Caco-2 (cell line): ENCODE measurements at places on chromosomes 1 and 21.
A peak's percentile ranks its signal among the peaks of the same experiment; 100 is the strongest.

- DNase-seq: no peak
Observed at GRCh38 chr1:92563457-92564216, 76.9 kb upstream of the GFI1 start.

GRCh38 chr1:180501865-180502360, 464 bp downstream of the ACBD6 start:
- peak; percentile 79 for DNase-seq

GRCh38 chr1:208183977-208184911, 59.9 kb downstream of the PLXNA2 start:
- peak; percentile 66 for DNase-seq

- no peak for DNase-seq
Observed at GRCh38 chr21:16040601-16041000, 310.8 kb downstream of the USP25 start.

DNA sequence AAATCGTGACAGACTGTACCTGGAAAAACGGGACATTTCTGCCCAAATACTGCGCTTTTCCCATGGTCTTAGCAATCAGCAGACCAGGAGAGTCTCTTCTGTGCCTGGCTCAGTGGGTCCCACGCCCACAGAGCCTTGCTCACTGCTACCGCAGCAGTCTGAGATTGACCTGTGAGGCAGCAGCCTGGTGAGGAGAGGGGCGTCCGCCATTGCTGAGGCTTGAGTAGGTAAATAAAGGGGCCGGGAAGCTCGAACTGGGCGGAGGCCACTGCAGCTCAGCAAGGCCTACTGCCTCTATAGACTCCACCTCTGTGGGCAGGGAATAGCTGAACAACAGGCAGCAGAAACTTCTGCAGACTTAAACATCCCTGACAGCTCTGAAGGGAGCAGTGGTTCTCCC, 203.1 kb downstream of the DENND1B start:
- DNase-seq: no peak

GRCh38 chr1:167676916-167677848, 44.6 kb upstream of the MPZL1 start:
- DNase-seq: no peak

DNA sequence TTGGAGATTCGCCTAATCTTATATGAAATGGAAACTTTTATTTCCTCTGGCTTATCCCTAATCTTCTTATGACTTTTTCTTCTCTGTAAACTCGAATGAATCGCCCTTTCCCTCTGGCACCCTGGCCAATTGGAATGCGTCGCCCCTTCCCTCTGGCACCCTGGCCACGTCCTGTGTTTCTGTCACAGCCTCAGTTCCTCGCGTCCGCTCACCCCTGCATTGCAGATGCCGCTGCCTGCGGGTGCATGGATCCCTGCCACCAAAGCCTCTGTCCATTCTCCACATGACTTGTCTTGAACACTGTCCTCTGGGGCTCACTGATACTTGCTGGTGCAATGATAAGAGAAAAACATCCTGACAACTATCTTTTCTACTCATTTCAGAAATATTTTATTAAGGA, 104.6 kb downstream of the ADARB1 start:
- DNase-seq: no peak

DNA sequence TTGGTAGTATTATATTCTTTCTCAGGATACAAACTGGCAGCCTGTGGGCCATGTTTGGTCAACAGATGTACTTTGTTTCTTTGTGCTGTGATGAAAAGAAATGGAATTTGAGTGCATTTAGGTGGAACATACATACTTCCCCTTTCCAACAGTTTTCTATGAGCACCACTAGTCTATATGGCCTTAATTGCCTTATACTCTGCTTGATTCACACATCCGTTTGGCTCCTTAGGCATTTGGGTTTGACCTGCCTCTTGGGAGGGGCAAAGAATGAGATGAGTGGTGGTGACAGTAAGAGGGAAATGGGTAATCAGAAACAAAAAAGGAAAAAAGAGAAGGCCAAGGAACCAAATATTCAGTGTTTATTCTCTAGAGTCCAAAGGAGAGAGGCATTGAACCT, 17.0 kb downstream of the CFAP126 start:
- DNase-seq: no peak

GRCh38 chr21:43286196-43286595, 117.4 kb downstream of the CRYAA start:
- no peak for DNase-seq

DNA sequence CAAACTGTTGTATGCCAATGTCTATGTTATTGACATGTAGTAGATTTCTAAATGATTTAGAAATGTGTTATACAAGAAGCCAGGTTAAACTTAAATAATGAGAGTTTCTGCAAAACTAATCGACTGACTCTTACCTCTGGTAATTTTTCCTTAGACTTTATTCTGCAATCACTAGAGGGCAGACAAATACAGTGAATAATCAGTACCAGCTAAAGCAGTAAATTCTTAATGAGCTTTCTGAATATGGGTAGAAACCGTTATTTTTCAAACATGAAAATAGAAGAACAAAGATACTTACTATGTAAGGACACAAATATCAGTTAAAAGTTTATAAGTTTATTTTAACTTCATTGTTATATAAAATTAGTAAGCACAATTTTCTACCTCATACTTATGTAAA, 97.9 kb upstream of the RGS1 start:
- DNase-seq: no peak

- DNase-seq: no peak
Observed at GRCh38 chr21:29053656-29054055, 19.8 kb downstream of the CCT8 start.

- no peak for DNase-seq
Observed at GRCh38 chr1:116466810-116467557, 93.9 kb downstream of the ATP1A1 start.

GRCh38 chr1:175725684-175726083, 17.7 kb downstream of the TNR start:
- DNase-seq: peak; percentile 55

GRCh38 chr21:14308234-14308633, 74.7 kb downstream of the HSPA13 start:
- DNase-seq: no peak

DNA sequence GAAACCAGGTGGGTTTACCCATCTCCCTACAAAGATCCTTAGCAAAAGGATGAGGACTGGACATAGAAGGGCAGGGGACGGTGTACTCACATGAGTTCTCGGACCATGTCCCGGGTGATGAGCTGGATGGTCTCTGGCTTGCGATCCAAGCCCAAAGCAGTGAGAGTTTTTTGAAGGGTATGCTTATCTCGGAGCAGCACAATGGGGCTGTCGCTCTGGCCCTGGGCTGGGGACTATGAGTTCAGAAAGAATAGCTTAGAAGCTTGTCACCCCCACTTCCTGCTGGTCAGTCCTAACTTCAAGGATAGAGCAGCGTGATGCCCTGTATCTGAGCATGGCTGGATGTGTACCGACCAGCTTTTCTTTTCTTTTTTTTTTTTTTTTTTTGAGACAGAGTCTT, 9.6 kb downstream of the CFAP45 start:
- DNase-seq: no peak

- DNase-seq: no peak
Observed at GRCh38 chr1:86218859-86219258, 62.3 kb upstream of the COL24A1 start.

DNA sequence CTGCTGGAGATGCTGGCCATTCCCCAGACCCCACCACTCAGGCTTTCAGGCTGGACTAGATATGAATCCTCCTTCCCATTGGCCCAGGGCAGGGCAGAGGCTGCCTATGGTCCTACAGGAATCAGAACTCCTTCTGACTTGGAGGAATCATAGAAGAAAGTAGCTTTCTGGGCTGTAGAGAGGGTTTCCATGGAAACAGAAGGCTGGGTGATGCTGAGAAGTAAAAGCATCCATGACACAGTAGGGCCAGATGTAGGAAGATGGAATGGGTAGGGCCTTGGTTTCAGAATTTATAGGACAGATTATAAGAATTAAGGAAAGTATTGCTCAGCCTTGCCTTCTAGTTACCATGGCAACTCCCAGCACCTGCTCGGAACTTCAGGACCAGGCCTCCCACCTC, 9.0 kb downstream of the NT5C1A start:
- no peak for DNase-seq

DNA sequence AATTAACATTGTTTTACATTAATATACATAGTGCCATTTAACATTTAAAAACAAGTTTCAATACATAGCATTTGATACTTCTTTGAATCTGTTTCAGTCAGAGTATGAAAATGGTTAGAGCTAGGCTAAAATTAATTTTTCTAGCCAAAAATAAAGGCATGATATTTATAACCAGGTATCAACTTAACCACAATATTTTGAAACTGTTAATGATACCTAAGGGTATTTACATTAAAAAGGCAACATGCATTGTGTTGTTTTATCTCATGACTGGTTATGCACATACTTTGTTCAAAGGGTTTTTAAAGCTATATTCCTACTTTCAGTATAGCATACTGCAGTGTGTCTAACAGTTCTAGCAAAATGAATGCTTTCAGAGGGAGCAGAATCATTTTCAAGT, 130.0 kb downstream of the HS2ST1 start:
- no peak for DNase-seq

DNA sequence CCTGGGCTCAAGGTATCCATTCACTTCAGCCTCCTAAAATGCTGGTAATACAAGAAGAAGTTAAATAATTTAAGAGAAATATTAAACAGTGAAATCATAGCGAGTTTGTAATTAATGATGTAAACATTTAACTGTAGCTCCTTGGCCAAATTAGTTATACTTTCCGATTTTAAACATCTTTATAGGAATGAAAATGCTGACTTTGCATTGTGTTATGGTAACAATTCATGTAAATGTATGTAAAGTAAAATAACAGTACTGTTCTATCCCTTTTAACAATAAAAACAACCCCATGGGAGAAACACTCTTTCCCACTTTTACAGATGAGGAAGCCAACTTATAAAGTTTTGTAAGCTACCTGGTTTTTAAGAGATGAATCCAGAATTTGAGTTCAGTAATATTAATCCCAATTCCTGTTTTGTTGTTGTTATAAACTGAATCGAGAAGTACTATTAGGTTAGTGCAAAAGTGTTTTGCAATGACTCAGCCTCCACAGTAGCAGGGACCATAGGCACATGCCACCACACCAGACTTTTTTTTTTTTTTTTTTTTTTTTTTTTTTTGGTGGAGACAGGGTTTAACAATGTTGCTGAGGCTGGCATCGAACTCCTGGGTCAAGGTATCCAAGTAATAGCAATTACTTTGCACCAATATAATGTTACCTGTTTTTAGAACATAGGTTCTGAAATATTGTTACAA, 1360.4 kb downstream of the BRINP3 start:
- no peak for DNase-seq

GRCh38 chr1:97144527-97144926, 422.9 kb downstream of the PTBP2 start:
- DNase-seq: no peak

GRCh38 chr21:42299324-42300044, 15.7 kb downstream of the TFF3 start:
- DNase-seq: no peak

DNA sequence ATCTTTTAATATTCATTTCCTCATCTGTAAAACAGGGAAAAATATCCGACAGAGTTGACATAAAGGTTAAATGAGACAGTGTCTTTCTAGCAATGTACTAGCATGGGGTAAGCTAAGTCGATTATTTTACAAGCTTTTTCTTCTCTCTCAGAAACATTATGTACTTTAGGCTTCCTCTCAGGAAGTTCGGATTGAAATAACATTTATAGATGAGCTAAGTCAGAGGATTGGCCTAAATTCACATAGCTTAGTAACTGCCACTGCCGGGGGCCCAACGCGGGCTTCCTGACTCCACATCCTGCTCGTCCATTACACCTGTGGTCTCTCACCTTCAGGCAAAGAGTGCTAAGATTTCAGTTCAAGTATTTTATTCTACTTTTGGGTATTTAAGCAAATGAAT, 462.3 kb upstream of the NFIA start:
- no peak for DNase-seq

DNA sequence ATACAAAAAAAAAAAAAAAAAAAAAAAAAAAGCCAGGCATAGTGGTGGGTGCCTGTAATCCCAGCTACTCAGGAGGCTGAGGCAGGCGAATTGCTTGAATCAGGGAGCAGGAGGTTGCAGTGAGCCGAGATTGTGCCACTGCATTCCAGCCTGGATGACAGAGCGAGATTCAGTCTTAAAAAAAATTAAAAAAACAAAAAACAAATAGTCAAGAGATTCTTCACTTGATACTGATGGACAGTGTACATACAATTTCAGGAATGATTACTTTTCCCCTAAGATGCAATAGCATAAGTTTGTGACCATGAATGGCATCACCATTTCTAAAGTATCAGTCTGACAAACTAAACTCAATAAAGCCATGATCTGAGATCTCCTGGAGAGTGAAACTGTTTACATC, 60.8 kb upstream of the IVNS1ABP start:
- DNase-seq: no peak

- no peak for DNase-seq
Observed at GRCh38 chr1:86176226-86176625, 19.7 kb upstream of the COL24A1 start.

DNA sequence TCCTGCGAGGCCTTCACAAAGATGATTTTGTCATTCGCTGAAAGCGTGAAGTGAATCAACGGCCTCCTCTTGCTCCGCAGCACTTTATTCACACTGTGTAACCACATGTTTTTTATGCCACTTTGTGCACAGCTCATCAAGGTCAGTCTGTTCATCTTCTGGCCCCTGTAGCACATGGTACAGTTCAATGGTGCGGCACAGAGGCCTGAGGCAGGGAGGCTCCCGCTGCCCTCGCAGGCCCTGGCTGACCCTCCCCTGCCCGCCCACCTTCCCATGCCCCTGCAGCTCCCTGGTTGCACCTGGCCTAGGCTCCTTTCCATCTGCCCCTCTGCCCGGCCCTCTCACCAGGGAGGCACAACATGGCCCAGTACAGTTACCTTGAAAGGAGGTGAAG, 87.5 kb downstream of the CD247 start:
- DNase-seq: no peak

DNA sequence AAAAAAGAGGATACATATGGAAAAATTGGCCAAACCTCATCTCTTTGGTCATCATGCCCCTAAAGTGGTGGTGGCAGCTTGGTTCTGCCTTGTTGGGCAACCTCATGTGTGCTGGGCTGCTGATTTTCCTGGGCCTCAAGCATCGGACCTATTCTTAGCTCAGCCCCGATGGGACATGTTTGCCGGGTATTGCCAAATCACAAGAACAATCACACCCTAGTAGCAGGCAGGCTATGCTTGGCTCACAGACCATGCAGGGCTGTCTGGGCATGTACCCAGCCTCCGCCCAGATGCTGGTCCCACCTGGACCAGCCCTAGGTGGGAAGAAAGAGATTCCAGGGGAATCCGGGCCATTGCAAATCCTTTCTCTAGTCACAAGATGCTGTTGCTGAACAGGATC, 189.4 kb upstream of the FGGY start:
- DNase-seq: no peak

- DNase-seq: no peak
Observed at GRCh38 chr1:39812913-39813312, 24.2 kb upstream of the BMP8B start.

- no peak for DNase-seq
Observed at GRCh38 chr1:75233302-75233929, 99.2 kb downstream of the LHX8 start.
